ENCODE measurements at places on chromosomes 3 and 15. TPM values are rescaled to one million over a fixed set of nuclear protein-coding genes. Genes with fewer than 3 reads are reported as not detected.

The C3orf18 gene
- total RNA-seq: 9.1 TPM

GRCh38 chr3:141740349-141740748 is 2.3 kb downstream of the RNF7 start:
- DNase-seq: no peak

DNA sequence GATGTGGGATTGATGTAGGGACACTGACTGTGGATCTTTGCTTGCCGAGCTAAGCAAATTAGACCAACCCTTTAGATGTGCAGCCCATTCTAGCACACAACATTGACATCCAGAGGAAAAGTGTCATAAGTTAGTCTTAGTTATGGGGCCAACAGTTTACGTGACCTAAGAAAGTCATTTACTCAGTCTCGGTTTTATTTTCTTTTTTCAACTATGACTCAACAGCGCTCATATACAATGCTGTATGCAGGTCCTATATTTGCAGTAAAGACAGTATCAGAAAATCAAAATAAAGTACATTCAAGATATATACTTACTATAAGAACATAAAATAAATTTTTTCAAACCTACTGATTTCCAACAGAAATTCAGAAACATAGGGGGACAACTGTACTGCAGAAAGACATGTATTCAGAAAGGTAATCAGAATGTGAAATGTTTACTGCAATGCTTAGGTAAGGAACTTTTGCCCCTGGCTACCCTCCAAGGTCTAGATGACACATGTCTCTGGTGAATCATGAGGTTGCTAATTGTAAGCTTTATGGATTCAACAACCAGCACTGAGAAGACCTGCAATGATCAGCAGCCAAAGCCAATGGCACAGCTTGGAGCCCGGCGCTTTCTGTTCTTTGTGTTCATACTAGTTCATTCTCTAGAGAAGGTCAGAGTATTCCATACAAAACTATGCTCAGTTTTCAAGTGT is 317.5 kb upstream of the CNTN6 start:
- no peak for DNase-seq

- no peak for DNase-seq
Measured at GRCh38 chr3:170560717-170561382, 25.0 kb downstream of the SLC7A14 start.

DNA sequence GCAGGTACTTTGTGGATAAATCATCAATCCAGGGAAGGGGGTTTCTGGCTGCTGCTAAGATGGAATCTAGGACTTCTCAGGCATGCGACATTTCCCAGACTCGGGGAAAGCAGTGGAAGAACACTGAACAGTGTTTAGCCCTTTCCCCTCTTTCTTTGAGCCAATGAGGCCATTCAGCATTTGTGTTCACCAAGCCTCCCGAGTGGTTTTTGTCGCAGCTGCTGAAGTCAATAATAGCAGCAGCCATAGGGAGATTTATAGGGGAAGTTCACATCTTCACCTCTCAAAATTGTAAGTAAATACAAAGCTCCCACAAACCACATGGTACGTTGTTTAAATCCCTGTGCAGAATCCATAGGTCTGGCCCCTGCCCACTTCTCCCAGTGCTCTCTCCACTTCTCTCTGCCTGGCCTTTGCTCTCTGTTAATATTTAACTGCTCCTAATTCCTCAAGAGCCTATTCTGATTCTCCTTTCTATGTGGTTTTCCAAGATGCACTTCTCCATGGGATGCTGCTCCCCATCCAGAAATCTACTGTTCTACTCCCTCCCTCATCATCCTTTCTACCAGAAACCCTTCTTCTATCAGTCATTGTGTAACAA is 230.7 kb downstream of the SHQ1 start:
- DNase-seq: no peak

DNA sequence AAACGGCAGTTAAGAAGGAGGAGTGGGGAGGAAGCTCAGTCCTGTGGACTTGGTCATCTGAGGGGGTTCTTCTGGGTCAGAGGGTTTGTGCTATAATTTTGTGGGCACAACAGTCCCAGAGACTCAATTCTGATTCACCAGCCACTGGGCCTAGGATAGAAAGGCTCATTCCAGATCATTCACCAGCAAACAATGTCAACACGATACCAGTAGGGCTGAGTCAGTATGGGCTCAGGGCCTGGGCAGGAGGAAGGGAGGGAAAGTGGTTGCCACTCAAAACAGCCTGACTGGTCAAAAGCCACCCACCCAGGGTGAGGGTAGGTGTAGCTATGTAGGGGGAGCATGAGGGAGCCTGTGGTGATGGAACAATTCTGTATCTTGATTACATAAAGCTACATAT is 86.9 kb upstream of the MEX3B start:
- DNase-seq: peak; percentile 91

- DNase-seq: no peak
Measured at GRCh38 chr3:191255156-191255555, 56.1 kb downstream of the OSTN start.

DNA sequence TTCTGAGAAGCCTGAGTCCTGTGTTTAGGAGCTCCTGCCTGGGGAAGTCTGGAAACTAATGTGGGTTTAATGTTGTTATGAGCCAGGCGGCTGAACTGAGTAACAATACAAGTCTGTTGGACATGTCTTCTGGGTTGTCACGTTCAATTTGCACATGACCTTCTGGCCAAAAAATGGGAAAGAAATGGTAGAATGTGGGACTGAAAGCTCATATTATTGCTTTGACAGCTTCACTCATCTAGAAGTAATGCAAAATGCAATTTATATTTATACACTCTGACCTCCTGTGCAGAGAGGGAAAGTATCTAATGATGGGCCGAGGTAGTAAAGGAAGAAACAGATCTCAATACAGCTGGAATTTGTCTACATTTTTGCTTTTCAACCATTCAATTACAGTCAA is 75.8 kb downstream of the NR2F2 start:
- no peak for DNase-seq

DNA sequence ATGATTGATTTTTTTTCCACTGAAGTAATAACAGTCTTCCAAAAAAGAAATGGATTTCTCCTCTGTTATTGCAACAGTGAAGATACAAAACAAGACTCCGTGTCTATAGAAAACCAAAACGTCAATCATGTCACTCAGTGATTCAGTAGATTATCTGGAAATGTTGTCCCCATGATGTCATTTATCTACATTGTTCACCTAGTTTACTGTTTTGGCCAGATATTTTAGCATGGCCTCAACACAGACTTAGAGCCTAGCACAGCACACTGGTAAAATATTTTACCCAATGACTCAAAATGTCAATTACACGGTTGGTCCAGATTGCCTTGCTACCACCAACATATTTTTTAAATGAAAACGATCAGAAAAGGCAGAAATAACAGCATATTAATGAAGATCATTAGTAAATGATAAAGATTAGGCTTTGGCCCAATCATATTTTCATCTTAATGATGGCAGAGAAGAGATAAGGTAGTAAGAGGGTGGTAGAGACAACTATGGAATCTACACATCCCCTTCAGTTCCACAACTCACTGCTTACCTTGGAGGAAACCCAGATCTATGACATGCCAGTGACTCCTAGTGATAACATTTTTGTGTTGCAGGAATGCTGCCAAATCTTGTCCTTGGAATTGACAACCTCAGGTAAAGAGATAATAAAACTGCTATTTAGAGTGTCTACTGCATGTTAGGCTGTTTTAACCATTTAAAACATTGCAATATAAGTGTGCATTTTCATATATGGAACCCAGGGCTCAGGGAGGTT is 347.7 kb upstream of the ARPP21 start:
- DNase-seq: no peak

- DNase-seq: no peak
Measured at GRCh38 chr15:62495670-62496614, 330.9 kb upstream of the C2CD4B start.

DNA sequence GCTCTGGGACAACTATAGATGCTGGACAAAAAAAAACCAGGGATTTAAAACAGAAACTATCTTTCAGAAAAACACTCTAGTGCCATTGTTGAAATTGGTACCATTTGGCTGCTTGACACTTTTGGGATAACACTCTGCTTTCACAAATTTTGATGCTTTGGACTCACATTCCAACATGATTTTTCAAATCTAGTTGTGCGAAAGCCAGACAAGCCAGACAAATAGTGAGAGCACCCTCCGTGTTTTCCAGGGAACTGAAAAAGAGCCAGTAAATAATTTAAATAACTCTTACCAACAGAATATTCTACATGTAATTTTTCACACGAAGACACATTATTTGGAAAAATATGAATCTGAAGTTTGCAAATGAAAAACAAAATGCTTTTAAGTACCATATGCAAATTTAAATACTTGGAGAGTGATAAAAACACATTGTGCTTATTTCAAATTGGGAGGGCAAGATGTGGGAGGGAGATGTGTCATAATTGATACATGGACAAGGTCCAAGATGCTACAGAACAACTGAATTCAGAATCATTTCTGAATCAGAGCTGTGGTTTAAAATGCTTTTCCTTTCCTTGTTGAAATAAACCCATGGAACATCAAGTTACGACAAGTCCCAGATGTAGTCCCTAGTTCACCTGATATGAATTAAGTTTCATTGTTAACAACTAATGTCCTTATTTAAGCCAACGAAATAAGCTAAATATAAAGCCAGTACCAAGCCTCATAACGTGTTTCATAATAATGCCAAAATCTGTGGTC is 144.2 kb upstream of the SOX2 start:
- no peak for DNase-seq

DNA sequence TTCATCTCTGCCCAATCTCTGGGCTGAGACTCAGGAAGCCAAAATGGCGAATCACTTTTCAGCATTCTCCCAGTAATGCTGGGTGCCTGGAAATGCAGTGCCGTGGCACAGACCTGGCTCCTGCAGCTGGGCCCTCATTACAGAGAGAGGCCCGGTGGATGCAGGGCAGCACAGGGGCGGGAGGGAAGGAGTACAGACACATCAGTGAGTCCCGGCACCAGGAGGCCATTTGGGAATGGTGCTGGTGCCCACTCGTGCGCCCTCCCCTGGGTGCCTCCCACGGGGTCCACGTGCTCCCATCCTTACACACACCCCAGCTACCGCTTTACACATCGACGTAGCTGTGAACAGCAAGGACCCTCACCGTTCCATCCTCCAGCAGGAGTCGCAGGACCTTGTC is 13.2 kb downstream of the MYO5C start:
- DNase-seq: no peak

- no peak for DNase-seq
Measured at GRCh38 chr3:170426240-170426797, 7.7 kb downstream of the CLDN11 start.

DNA sequence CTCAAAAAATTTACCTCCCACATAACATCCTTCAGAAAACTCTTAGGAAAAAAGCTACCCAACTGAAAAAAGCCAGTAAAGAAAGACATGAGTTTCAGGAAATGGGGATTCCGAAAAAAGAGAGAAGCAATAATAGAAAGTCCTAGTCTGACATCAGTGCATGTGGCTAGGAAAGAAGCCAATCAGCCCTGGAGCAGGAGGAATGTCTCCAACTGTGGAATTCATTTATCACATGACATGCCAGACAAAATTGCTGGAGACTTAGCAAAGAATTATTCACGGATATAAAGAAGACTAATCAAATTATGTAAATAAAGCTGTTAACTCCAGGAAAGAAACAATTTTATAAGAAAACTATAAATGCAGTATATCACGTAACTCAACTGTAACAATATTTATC is 258.9 kb upstream of the RARB start:
- no peak for DNase-seq

All from SJSA1 (cell line).